ENCODE measurements at places on chromosomes 3 and 15.
A peak's percentile ranks its signal among the peaks of the same experiment; 100 is the strongest.

DNA sequence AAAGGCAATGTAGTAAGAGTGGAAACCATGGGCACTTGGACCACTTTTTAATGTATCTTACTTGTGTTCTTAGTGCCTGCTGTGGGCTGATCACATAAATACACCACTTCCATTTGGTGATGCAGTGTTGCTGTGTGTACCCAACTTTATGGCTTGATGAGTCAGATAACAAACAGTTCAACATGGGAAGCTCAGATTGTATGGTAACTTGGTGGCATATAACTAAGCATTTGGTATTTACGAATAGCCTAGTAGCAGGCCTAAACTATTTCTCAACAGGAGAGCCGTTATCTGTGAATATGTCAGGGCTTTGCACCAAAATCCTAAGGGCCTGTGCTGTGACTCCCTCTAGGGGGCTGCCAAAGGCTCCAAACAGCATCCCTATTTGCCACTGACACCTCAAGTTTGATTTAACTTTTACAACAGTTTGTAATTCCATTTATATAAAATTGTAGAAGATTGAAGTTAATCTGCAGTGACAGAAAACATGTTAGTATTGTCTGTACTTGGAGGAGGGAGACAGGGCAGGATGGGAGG is 640.4 kb upstream of the CADM2 start:
- DNase-seq = no peak

- no peak for DNase-seq
These were observed 782.2 kb downstream of the VGLL3 start for GRCh38 chr3:86208772-86209171.

DNA sequence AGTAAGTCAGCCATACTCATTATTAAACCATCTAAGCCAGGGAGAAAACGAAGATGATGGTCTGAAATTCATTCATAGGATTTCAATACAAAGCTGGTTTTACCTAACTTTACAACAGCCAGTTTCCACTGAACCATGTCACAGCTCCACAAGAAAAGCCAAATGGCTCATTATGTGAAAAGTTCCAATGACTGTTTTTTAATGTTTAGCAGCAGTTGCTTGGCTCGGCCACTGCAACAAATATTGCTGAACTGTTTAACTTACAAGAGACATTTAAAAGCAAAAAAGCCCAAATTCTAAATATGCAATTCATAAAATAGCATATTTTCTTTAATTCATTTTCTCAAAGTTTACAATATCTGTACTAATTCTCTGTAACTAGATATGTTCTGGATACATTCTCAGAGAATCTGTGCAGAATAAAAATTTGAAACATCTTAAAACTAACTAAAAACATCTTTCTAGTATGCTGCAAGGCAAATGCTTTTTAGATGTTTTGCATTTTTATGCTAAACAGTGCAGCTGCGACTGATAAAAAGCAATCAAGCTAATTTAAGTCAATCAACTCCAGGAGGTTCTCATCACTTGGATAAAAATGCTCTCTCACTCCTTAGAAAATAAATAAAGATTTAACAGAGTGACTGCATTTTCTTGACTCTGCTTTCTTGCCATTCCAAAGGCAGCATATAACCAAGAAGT is 356.5 kb downstream of the ERC2 start:
- DNase-seq = no peak

- DNase-seq = no peak
These were observed 24.5 kb upstream of the TBL1XR1 start for GRCh38 chr3:177221744-177222143.

DNA sequence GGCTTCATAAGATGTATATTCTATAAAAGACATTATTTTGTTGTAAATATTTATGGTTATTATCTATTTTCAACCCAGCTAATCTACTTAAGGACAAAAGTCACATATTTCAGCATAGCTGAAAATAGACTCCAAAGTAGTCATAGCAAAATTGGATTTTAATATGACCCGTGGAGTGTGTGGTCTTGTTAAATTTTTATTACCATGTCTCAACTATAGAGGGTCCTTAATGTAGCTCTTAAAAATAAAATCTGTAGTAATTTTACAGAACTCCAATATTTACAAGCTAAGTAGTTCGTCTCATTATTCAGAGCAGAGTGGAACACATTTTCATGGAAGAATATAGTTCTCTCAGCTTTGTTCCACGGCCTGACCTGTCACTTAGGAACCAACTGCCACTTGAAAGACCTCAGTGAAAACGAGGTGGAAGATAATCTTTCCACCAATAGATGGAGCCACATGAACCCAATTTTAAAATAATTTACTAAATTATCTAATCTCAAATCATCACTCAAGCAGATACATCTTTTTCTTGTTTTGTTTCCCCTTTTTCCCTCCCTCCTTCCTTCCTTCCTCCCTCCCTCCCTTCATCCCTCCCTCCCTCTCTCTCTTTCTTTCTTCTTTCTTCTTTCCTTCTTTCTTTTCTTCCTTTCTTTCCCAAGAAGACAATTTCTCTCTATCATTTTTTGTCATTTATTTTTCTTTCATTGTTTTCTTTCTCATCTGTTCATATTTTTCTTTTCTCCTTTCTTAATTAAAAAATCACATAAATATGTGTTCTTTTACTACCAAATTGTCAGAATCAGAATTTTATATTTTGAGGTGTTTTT is 97.2 kb downstream of the CLDN1 start:
- DNase-seq = peak; percentile 30
